ENCODE measurements at places on chromosomes 1 and 21. TPM values are rescaled to one million over a fixed set of nuclear protein-coding genes. Genes with fewer than 3 reads are reported as not detected.

The SLC9C2 gene
- under 0.01 TPM for total RNA-seq

The GPX7 gene
- 56.1 TPM for total RNA-seq

The CENPF gene
- total RNA-seq, result 28.1 TPM

The ARID4B gene
- 39.3 TPM for total RNA-seq

The PRELP gene
- 19.5 TPM for total RNA-seq
